HFFc6 (cell line): ENCODE measurements at places on chromosomes 1 and 21. TPM values are rescaled to one million over a fixed set of nuclear protein-coding genes. Genes with fewer than 3 reads are reported as not detected.

- H3K36me3 ChIP-seq: peaks cover 39% of the 10 kb centered on the region
- peaks cover 57% of the 10 kb centered on the region for H3K4me1 ChIP-seq
- DNase-seq: no peak
- no peak overlapping the region for H3K27ac ChIP-seq
- no peak overlapping the region for H3K4me3 ChIP-seq
Observed at GRCh38 chr1:91744953-91745639, 140.9 kb downstream of the TGFBR3 start.

- no peaks in the 10 kb centered on the region for H3K36me3 ChIP-seq
- H3K4me1 ChIP-seq: peaks cover 42% of the 10 kb centered on the region
- no peaks in the 10 kb centered on the region for H3K27me3 ChIP-seq
- no peak overlapping the region for H3K4me3 ChIP-seq
- no peak overlapping the region for H3K27ac ChIP-seq
Observed at GRCh38 chr1:97926017-97926708, 5.3 kb upstream of the DPYD start.

- H3K27ac ChIP-seq: no peak overlapping the region
- peaks cover 35% of the 10 kb centered on the region for H3K36me3 ChIP-seq
- no peaks in the 10 kb centered on the region for H3K27me3 ChIP-seq
- DNase-seq: no peak
- H3K4me1 ChIP-seq: peaks cover 51% of the 10 kb centered on the region
Observed at GRCh38 chr1:116540088-116540487, 30.7 kb downstream of the CD58 start.

DNA sequence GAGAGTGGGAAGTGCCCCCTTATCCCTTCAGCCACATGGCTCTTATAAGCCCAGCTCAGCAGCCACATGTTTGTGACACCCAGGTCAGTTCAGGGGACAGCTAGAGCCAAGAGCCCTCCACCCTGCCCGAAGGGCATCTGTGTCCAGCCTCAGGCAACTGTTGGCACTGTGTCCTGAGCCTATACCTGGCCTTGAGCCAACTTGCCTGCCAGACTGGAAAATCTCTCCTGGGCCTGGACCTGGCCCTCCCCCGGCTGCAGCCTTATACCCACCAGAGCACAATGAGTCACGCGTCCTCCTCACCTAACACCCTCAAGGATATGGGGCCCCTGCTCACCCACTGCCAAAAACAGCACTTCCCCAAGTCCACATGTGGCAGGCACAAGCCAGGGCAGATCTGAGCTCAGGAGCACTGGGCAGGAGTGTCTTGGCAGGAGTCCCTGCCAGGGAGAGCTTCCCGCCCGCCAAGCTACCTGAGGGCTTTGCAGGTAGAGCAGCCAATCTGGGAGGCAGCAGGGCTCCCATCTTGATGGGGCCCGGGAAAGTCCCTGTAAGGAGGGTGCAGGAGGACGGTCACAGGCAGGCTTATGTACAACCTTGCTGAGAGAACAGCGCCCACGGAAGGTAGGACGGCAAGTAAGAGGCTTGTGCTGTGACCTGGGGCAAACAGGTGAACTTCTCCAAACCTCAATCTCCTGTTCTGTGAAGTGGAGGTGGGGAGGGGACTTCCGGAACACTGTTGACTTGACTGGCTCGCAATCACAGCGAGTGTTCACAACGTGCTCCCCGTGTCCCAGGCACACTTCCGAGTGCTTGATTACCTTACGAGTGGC is 19.8 kb upstream of the HSPG2 start:
- 0 out of 2 replicates have a peak overlapping the region, but pooled peaks have one; percentile 7 for H3K27ac ChIP-seq
- DNase-seq: no peak
- H3K4me1 ChIP-seq: peaks cover 9% of the 10 kb centered on the region
- peaks cover 6% of the 10 kb centered on the region; the same call in 1 of the 2 replicates for H3K27me3 ChIP-seq
- H3K36me3 ChIP-seq: no peaks in the 10 kb centered on the region

DNA sequence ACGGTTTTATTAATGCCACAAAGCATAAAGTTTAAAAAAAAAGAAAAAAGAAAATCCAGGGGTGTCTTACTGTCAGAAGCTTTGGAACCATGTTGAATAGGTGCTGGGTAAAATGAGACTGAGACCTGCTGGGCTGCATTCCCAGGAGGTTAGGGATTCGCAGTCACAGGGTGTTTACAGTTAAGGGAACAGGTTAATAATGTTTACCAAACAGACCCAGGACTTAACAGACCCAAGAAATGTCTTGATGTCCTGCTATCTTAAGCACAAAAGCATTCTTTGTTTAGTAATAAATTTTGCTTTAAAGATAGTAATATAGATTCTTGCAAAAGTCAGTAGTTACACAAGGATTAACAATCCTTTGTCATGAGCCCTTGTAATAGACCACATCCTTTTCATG is 54.7 kb downstream of the OLFML3 start:
- no peaks in the 10 kb centered on the region for H3K36me3 ChIP-seq
- H3K4me1 ChIP-seq: no peaks in the 10 kb centered on the region
- H3K27ac ChIP-seq: no peak overlapping the region

DNA sequence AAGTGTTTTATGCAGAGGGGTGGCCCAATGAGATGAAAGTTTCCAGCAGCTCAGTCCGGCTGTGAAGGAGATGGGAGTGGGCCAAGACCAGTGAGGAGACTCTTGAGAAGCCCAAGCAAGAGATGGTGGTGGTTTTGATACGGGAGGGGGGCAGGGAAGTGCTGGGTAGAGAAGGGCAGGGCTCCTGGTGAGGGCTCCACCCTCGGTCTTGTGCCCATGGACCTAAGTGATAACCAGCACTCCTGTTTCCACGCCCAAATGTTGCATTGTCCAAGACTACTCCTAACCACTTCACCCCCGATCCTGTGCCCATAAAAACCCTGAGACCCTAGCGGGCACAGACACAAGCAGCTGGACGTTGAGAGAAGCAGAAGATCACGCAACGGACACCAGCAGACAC is 140.9 kb downstream of the MIS18A start:
- no peaks in the 10 kb centered on the region; the same call in none of the 2 replicates for H3K27me3 ChIP-seq
- no peak overlapping the region for H3K27ac ChIP-seq
- no peaks in the 10 kb centered on the region for H3K36me3 ChIP-seq
- DNase-seq: no peak
- H3K4me3 ChIP-seq: no peak overlapping the region

DNA sequence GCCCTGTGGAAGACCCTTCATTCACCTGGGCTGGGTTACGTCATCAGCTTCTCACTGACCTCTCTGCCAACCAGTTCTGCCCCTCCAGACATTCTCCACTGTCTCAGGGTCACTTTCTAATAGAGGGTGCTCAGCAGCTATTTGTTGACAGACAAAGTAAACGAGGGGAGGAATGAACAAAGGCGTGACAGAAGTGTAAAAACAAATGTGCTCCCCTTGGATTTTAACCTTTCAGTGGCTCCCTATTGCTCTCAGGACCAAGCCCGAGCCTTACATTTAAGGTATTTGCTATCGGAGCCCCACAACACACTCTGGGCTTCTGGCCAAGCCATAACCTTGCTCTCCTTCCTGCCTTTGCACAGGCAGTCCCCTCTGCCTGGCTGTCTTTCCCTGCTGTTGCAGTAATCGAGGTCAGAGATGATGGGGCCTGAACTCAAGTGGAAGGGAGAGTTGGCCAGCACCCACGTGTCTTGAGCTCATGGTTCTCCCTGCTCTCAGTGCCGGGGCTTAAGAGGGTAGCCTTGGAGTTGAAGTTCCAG is 9.3 kb upstream of the MARCKSL1 start:
- no peaks in the 10 kb centered on the region; the same call in 1 of the 2 replicates for H3K27me3 ChIP-seq
- no peak overlapping the region for H3K4me3 ChIP-seq
- no peaks in the 10 kb centered on the region for H3K36me3 ChIP-seq
- H3K27ac ChIP-seq: no peak overlapping the region
- H3K4me1 ChIP-seq: peaks cover 20% of the 10 kb centered on the region
- DNase-seq: no peak

Gene TSACC
- total RNA-seq: 0.63 to 0.88 TPM (median 0.85 TPM) in 3 replicates

Gene SFN
- 0.20 TPM in 1 of 3 replicates, not detected in the others for total RNA-seq

- H3K27ac ChIP-seq: peak overlapping the region; percentile 93
- DNase-seq: peak; percentile 98
- H3K4me3 ChIP-seq: peak overlapping the region; percentile 58
Observed at GRCh38 chr1:19735440-19736127, 64.1 kb downstream of the TMCO4 start.

Gene TBX15
- total RNA-seq: 5.5 to 12.2 TPM (median 5.7 TPM) in 3 replicates

DNA sequence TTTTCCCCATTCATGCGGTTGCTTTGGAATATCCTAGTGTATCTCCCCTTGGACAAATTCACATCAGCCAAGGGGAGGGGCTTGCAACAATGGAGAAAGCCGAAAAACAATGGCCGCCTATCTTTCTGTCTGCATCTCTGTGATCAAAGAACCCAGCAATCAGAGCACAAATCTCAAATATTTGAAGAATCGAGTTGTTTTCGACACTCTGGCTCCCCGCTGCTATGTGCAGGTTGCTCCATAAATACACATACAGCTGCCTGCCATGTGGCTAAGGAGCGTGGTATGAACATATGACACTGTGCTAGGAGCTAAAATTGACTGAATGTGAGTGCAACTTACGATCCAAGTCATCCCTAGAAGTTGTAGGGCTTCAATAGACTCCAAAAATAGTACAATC is 8.5 kb downstream of the CFHR4 start:
- H3K27ac ChIP-seq: no peak overlapping the region
- peak overlapping the region; percentile 4; the same call in 1 of the 2 replicates for H3K4me3 ChIP-seq
- peaks cover 2% of the 10 kb centered on the region for H3K27me3 ChIP-seq
- H3K36me3 ChIP-seq: no peaks in the 10 kb centered on the region
- no peaks in the 10 kb centered on the region for H3K4me1 ChIP-seq

- DNase-seq: no peak
- H3K4me3 ChIP-seq: no peak overlapping the region
- no peaks in the 10 kb centered on the region for H3K4me1 ChIP-seq
- H3K27ac ChIP-seq: no peak overlapping the region
- peaks cover 2% of the 10 kb centered on the region; the same call in 1 of the 2 replicates for H3K36me3 ChIP-seq
Observed at GRCh38 chr1:53319296-53320101, 8.4 kb downstream of the LRP8 start.

Gene PTPRC
- total RNA-seq: 0.41 to 0.82 TPM (median 0.47 TPM) in 3 replicates

Gene TNFRSF18
- not detected in 3 replicates for total RNA-seq

Gene STPG1
- 9.3 to 12.9 TPM (median 10.4 TPM) in 3 replicates for total RNA-seq

GRCh38 chr1:31571340-31572295 is 4.7 kb upstream of the TINAGL1 start:
- H3K4me1 ChIP-seq: peaks cover 89% of the 10 kb centered on the region
- no peak for DNase-seq
- no peaks in the 10 kb centered on the region for H3K36me3 ChIP-seq
- H3K27ac ChIP-seq: peak overlapping the region; percentile 20

DNA sequence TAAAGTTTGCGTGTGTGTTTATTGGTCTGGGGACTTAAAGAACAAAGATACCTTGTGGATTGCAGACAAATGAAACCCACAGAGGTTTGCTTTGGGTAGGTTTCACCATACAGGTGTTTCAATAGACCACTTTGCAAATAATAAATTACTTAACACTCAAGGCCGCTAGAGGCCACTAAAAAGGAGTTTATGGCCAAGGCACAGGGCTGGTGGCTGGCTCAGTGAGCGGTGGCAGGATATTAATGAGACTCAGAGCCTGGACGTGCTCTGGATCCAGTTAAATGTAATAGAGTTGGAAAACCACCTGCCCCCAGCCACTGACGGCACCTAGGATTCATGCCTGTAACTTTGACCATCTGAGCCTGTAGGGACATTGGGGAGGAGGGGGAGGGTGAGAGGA is 44.5 kb downstream of the LRRC38 start:
- H3K4me3 ChIP-seq: no peak overlapping the region
- no peaks in the 10 kb centered on the region for H3K4me1 ChIP-seq
- peaks cover 5% of the 10 kb centered on the region; the same call in 1 of the 2 replicates for H3K36me3 ChIP-seq
- no peak for DNase-seq
- no peak overlapping the region for H3K27ac ChIP-seq
- no peaks in the 10 kb centered on the region; the same call in 1 of the 2 replicates for H3K27me3 ChIP-seq

Gene UTS2
- not detected in 3 replicates for total RNA-seq

Gene SELL
- total RNA-seq: 0.12 to 0.39 TPM (median 0.25 TPM) in 3 replicates

GRCh38 chr1:30923597-30923996 is 15.0 kb upstream of the SDC3 start:
- H3K36me3 ChIP-seq: no peaks in the 10 kb centered on the region
- peaks cover 3% of the 10 kb centered on the region for H3K27me3 ChIP-seq
- DNase-seq: peak; percentile 41
- H3K4me3 ChIP-seq: no peak overlapping the region

GRCh38 chr1:29829448-29830344 is 593.4 kb downstream of the PTPRU start:
- H3K4me3 ChIP-seq: no peak overlapping the region
- H3K4me1 ChIP-seq: no peaks in the 10 kb centered on the region
- peaks cover 2% of the 10 kb centered on the region; the same call in 1 of the 2 replicates for H3K27me3 ChIP-seq
- H3K27ac ChIP-seq: no peak overlapping the region
- no peaks in the 10 kb centered on the region for H3K36me3 ChIP-seq
- no peak for DNase-seq

DNA sequence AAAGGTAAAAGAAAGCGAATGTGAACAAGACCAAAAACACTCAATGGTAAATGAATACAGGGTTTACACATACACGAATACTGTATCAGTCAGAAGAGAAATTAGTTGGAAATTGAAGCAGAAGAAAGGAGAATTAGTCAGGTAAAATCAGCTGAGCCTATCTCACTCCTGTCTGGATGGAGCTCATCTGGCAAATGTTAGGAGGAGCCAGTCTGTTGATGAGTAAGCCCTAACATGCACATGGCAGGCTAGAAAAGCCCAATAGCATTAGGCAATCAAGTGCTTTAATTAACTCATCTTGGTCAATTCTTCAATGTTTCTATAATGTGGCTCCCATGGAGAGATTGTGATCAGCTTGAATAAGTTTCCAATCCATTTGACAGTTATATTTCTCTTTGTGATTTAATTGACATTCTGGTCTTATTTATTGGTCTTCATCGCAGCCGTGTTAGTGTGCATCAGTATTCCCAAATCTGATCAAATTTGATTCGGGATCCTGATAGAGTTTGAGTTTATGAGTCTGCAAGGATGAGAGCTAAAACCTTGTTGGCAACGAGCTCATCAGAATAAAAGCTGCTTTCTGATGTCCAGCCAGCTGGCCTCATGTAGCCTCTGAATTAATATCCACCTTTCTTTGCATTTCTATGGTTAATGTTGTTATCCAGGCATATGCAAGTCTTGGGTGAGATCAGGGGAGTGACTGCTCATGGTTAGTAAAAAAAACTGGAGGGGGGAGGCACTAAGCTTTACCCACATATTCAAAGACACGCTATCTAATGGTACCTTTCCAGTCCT is 22.1 kb upstream of the KCNA10 start:
- H3K27me3 ChIP-seq: peaks cover 28% of the 10 kb centered on the region
- no peaks in the 10 kb centered on the region for H3K36me3 ChIP-seq
- no peak for DNase-seq
- H3K4me1 ChIP-seq: peaks cover 2% of the 10 kb centered on the region
- no peak overlapping the region for H3K4me3 ChIP-seq

GRCh38 chr21:45420061-45421041 is 15.4 kb downstream of the COL18A1 start:
- no peaks in the 10 kb centered on the region for H3K27me3 ChIP-seq
- H3K4me1 ChIP-seq: no peaks in the 10 kb centered on the region
- H3K27ac ChIP-seq: no peak overlapping the region
- peaks cover 4% of the 10 kb centered on the region; the same call in 1 of the 2 replicates for H3K36me3 ChIP-seq
- H3K4me3 ChIP-seq: no peak overlapping the region
- DNase-seq: no peak

Gene FAM151A
- not detected in 3 replicates for total RNA-seq

Gene ATF6
- 23.7 to 26.4 TPM (median 25.8 TPM) in 3 replicates for total RNA-seq

DNA sequence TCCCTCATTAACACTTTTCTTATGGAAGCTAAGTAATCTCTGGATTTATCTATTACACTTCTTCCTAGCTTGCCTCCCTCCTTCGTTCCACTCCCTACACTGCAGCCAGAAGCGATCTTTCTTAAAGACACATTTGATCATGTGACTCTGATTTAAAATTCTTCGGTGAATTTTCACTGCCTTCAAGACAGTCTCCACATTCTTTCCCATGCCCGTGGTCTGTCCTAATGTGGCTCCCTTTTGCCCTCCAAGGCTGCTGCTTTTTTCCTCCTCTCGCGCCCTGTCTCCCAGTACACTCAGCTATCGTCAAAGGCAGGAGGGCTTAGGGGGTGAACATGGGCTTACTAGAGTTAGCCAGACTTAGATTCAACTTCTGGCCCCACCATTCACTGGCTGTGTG is 64.4 kb downstream of the SDCCAG8 start:
- H3K4me1 ChIP-seq: peaks cover 24% of the 10 kb centered on the region
- no peak overlapping the region for H3K4me3 ChIP-seq
- no peaks in the 10 kb centered on the region; the same call in 1 of the 2 replicates for H3K27me3 ChIP-seq
- no peak overlapping the region; the same call in 1 of the 2 replicates for H3K27ac ChIP-seq
- no peak for DNase-seq
